NCI-H2081 (cell line): ENCODE measurements at places on chromosomes 7 and 10.

GRCh38 chr7:102415685-102416225 is 17.6 kb upstream of the ORAI2 start:
- no peak for DNase-seq

- DNase-seq: no peak
These were observed 150.8 kb upstream of the FAM3C start for GRCh38 chr7:121546632-121547543.

DNA sequence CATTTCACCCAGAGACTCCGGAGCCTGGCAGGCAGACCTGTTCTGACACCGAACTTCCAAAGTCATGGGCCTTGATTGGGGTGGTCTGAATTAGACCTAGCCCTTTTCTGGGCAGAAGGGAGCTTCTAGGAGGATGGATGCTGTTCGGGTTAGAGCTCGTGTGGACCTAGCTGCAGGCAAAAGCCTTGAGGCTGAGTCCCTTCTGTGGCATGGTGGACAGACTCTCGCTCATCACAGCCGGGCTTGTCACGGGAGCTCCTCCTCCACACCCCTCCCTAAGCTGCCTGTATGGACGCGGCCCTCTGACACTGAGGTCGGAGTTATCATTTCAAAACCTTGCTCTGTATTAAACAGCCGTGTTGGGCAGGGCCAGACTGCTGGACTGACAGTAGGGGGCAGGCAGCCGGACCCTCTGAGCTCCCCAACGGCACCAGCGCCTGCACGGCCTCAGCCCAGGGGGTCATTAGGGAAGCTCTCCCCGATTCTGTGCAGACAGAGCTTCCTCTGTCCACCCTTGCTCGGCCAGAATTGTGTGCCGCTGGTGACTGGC is 2.2 kb downstream of the IRF5 start:
- DNase-seq: no peak

DNA sequence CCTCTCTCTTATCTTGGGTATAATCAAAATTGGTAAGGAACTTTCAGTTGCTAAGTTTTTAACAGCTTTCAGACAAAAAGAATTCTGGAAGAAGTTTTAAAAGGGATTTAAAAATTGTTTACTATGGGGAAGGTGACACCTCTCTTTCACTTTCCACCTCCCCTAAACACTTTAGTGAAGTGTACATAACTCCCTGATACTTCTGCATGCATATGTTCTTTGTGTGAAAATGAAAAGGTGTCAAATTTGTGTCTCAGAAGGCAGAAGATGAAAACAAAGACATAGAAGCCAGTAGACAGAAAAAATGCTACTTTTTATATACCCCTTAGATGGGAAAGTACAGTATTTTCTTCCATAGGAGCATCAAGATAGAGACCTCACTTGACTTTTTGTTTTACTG is 117.8 kb downstream of the TMEM26 start:
- no peak for DNase-seq

DNA sequence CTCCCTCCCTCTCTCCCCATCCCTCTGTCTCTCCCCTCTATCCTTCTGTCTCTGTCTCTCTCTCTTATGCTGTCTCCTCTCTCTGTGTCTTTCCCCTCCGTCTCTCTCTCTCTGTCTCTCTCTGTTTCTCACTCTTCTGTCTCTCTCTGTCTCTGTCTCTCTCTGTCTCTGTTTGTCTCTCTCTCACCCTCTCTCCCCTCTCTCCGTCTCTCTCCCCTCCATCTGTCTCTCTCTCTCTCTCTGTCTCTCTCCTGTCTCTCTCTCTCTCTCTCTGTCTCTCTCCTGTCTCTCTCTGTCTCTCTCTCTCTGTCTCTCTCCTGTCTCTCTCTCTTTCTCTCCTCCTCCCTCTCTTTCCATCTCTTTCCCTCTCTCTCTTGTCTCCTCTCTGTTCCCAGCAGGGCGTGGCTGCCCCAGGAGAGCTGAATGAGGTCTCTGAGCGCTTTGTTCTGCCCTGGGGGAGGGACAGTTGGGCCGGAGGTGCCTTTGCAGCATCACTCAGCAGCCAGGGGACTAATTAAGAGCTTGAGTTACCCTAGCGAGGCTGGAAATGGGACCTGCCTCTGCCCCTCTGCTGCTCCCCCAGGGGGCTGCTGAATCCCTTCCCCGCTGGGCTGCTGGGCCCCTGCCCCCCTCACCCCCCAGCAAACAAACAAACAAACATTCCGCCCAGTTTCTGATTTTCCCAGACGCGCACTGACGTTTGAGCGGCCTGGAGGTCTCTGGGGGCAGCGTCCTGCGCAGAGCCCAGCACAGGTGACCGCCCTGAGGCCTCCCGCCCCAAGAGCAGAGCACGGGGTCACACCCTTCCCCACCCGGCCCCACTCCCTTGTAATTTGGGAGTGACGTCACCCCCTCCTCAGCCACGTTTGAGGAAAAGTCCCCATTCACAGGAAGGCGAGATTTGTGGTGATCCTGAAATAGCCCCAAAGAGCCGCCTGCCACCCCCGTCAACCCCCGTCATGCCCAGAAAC is 68.1 kb downstream of the PDGFA start:
- DNase-seq: no peak
